ENCODE measurements at places on chromosomes 1 and 21.

- no peak for DNase-seq
These were observed 4.7 kb upstream of the C1orf52 start for GRCh38 chr1:85264150-85264549.

- DNase-seq, result no peak
These were observed 402.2 kb downstream of the GPATCH2 start for GRCh38 chr1:217228689-217229088.

GRCh38 chr1:54355931-54356679 lies 50.1 kb downstream of the SSBP3 start:
- DNase-seq, result no peak

DNA sequence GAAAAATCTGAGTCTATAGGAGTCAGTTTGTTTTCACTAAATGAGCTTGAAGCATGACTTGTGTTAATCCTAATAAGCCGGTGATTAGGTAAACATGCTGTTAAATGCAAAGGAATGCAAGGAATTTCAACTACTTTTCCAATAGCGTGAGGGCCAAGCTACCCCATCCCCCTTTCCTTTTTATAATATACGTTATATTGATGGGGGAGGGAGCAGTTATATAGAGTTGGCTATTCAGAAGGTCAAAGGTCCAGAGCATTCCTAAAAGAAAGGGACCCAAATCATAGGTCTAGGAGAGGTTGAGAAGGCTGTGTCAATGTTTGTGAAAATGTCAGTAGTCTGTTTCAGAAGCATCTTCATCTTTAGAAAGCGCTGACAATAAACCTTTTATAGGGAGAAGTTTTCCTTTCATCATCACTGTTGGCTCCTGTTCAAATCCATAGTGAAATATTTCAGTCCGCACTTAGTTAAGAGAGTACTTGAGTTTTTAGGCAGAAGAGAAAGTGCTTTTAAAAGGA lies 3.8 kb downstream of the CCN1 start:
- DNase-seq, result no peak

- DNase-seq, result no peak
These were observed 46.9 kb downstream of the PKN2 start for GRCh38 chr1:88730995-88731394.

GRCh38 chr1:10870493-10871096 lies 74.1 kb upstream of the CASZ1 start:
- DNase-seq, result no peak

All from CD4-positive, alpha-beta T cell treated with Interleukin-6 at 100 ng/mL for 8 hours (primary cell).